ENCODE measurements at places on chromosomes 3 and 15. TPM values are rescaled to one million over a fixed set of nuclear protein-coding genes. Genes with fewer than 3 reads are reported as not detected.

DNA sequence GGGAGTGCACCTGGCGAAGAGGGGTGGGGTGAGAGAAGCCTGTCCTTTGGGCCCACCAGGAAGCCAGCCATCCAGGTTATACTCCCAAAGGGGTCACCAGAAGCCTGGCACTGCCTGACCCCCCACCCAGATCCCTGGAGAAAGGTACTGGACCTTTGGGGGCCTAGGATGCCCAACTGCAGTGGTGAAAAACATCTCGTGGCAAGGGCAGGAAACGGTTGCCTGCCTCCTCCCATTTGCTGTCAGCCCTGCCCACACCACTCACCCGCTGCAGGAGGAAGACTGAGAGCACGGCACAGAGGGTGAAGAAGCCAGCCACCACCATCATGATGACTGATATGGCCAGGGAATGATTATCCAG, 2.2 kb upstream of the ULK3 start:
- peak overlapping the region; percentile 92 for H3K4me3 ChIP-seq
- DNase-seq, result peak; percentile 78
- no peaks in the 10 kb centered on the region for H3K27me3 ChIP-seq
- peak overlapping the region; percentile 93 for H3K27ac ChIP-seq
- peaks cover 32% of the 10 kb centered on the region for H3K36me3 ChIP-seq

- H3K36me3 ChIP-seq, result no peaks in the 10 kb centered on the region
- H3K27ac ChIP-seq, result no peak overlapping the region
Measured at GRCh38 chr3:112611752-112612515, 29.0 kb downstream of the CCDC80 start.

- no peak overlapping the region for H3K27ac ChIP-seq
- H3K4me3 ChIP-seq, result no peak overlapping the region
- DNase-seq, result no peak
- no peaks in the 10 kb centered on the region for H3K27me3 ChIP-seq
Measured at GRCh38 chr3:175015056-175015635, 156.0 kb downstream of the NAALADL2 start.

- peak overlapping the region; percentile 8 for H3K4me3 ChIP-seq
- H3K27ac ChIP-seq, result no peak overlapping the region
- DNase-seq, result no peak
- peaks cover 2% of the 10 kb centered on the region for H3K36me3 ChIP-seq
- peaks cover 33% of the 10 kb centered on the region for H3K4me1 ChIP-seq
Measured at GRCh38 chr15:89999676-90000185, 1.4 kb upstream of the ZNF710 start.

DNA sequence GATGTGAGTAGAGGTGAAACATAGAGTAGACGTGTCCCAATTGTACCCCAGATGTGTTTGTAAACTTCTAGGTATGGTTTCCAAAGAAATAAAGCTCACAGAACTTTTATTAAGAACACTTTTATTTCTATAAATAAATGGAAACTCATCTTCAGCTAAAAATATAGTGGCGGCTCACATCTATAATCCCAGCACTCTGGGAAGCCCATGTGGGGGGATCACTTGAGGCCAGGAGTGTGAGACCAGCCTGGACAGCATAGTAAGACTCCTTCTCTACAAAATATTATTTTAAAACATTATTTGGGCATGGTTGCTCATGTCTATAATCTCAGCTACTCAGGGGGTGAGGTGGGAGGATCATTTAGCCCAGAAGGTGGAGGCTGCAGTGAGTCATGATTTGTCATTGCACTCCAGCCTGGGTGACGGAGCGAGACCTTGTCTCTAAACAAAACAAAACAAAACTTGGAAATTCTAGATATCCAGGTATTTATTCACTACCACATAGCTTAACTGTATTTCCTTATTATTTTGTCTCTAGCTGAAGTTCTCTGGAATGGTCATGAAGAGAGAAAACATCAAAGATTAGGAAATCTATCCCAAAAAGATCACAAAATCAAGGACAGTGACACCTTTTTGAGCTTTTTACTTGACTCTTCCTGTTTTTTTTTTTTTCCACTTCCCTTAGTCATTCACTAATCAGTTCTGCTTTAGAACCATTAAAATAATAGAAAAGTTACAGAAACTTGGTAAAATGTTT, 258.1 kb downstream of the TIGIT start:
- H3K36me3 ChIP-seq, result peaks cover 3% of the 10 kb centered on the region
- DNase-seq, result no peak
- no peaks in the 10 kb centered on the region for H3K4me1 ChIP-seq
- H3K4me3 ChIP-seq, result no peak overlapping the region

DNA sequence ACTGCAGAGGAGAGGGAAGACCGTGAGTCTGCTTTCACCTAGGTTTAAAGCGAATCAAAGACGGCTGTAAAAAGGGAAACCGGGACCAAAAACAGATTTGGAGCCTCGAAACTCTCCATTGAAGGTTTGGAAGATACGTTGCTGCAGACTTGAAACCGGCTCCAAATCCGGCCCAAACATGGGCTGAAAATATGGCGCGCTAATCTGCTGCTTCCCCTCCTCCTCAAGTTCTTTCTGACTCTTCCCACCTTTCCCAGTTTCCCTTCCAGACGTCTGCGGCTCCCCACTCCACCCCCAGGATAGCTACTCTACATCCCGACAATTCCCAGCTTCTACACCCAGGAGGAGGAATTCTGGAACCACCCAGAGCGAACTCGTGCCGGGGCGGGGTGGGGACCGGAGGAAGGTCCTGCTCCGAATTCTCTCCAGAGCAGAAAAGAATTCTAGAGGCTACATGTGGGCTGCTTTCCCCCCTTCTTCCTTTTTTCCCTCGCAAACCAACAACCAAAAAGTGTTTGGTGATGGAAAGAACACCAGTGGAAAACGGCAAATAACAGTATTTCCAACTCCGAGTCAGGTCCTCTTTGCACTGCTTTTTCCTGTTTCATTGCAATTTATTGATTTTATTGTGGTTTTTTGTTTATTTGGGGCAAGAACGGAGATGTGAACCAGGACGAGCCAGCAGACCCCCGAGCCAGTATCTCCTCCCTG, 8.5 kb downstream of the EOMES start:
- H3K36me3 ChIP-seq, result no peaks in the 10 kb centered on the region
- DNase-seq, result no peak
- peak overlapping the region; percentile 84 for H3K4me3 ChIP-seq
- H3K4me1 ChIP-seq, result peaks cover 19% of the 10 kb centered on the region

DNA sequence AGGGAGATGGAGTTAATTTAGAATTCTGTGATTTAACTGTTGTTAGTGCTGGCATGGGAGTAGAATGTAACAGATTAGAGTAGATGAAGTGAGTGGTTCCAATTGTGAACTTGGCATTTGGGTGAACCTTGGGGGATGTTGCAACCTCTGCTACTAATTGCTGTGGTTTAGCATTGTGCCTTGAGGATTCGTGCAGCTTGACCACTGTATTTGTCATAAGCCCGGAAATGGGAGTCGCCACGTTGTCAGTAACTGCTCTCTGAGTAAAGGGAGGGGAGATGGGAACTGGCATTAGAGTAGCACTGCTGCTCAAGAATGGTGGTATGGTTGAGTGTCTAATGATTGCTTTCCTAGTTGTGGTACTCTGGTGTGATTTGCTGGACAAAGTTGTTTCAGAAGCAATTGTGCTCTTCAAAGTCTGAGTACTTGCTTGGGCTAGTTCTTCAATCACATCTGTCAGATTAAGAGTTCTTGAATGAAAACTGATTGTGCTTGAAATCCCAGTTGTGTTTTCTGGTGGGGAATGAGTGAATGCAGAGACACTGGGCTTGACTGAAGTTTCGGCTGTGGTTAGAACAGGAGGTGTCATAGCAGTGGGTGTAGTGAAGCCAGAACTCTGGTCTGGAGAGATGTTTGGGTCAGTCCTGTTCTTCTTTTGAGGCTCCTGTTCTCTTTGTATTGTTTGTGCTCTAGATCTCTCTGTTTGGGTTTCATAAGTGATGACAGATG, 15.4 kb downstream of the IGSF10 start:
- H3K27me3 ChIP-seq, result peaks cover 15% of the 10 kb centered on the region
- H3K27ac ChIP-seq, result no peak overlapping the region
- H3K36me3 ChIP-seq, result no peaks in the 10 kb centered on the region
- no peak for DNase-seq
- H3K4me1 ChIP-seq, result no peaks in the 10 kb centered on the region

- DNase-seq, result no peak
- H3K4me3 ChIP-seq, result no peak overlapping the region
- H3K4me1 ChIP-seq, result no peaks in the 10 kb centered on the region
- peaks cover 25% of the 10 kb centered on the region for H3K36me3 ChIP-seq
- H3K27me3 ChIP-seq, result no peaks in the 10 kb centered on the region
Measured at GRCh38 chr15:65100442-65100841, 14.6 kb downstream of the UBAP1L start.

- peak overlapping the region; percentile 73 for H3K27ac ChIP-seq
- peaks cover 92% of the 10 kb centered on the region for H3K4me1 ChIP-seq
- DNase-seq, result peak; percentile 68
- peaks cover 19% of the 10 kb centered on the region for H3K36me3 ChIP-seq
- H3K4me3 ChIP-seq, result peak overlapping the region; percentile 43
Measured at GRCh38 chr15:78035321-78035751, 42.2 kb downstream of the TBC1D2B start.

DNA sequence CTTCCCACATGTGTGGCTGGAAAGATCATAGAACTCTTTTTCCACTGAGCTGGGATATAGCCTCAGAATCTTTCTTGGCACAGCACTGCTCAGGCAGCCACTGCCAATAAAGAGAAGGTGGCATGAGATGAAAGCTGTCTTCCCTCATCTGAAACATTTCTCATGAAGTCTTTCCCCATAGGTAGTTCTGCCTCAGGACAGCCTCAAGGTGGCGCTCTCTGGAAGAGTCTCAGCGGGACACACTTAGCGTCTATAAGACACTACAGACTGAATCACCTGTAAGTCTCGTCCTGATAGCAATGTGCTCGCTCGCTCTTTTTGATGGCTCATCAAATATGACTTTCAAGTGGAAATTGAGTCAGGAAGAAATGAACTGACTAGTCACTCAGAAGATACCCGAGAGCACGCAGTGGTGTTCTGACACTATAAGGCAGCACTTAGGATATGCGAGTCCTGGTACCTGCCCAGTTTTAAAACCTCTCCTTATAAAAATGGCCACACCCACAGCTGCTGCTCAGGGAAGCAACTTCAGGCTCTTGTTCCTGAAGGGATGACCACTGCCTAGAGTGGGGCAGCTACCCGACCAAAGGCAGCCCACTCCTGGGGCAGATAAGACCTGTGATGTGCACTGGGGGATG, 269.5 kb downstream of the SUCLG2 start:
- DNase-seq, result peak; percentile 61
- H3K27ac ChIP-seq, result no peak overlapping the region
- peaks cover 20% of the 10 kb centered on the region for H3K4me1 ChIP-seq
- H3K4me3 ChIP-seq, result no peak overlapping the region

DNA sequence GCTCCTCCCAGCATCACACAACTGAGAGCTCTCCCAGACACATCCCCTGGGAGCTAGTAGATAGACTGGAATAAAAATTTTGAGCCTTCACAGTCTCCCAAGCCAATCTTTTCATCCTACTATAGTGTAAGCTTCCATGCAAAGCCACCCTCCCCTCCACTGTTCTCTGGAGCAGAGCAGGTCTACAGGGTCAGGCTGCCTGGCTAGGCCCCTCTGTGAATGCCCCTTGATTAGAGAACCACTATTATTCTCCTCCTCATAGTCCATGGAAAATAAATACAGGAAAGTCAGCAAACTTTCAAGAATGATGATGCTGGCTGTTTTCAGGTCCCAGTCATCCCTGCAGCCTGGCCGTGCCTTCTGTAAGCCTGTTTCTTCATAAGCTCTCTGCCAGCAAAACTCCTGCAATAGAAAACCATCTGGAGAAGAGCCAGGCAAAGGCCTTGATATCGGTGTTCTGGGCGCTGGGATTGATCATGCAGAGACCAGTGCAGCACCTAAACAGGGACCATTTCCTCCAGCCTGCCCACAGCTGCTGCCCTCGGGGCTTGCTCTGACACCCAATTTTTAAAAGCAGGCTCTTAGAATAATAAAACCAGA, 51.7 kb downstream of the CRYGS start:
- H3K27ac ChIP-seq, result no peak overlapping the region
- peaks cover 6% of the 10 kb centered on the region for H3K4me1 ChIP-seq
- no peaks in the 10 kb centered on the region for H3K27me3 ChIP-seq
- H3K36me3 ChIP-seq, result no peaks in the 10 kb centered on the region
- no peak for DNase-seq

- peak; percentile 89 for DNase-seq
- no peaks in the 10 kb centered on the region for H3K27me3 ChIP-seq
- H3K27ac ChIP-seq, result peak overlapping the region; percentile 99
Measured at GRCh38 chr15:64894395-64895056, 17.2 kb upstream of the ANKDD1A start.

DNA sequence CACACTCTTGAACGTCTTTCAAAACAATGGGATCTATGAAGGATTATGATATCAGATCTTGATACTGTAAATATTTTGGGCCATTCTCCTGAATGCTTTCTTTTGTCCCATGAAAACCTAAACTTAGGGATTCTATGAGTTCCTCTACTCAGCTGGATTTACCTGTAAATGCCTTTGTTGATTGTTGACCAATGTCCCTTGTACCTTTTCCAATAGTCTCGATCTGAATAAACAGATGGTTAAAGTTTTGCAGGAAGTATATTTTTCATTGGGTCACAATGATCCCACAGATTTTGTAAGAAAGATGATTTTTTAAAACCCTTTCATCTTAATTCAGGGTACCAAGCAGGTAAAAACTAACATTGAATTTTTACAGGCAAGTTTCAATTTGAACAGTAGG, 634.1 kb downstream of the FHIT start:
- DNase-seq, result no peak
- H3K4me1 ChIP-seq, result no peaks in the 10 kb centered on the region
- H3K27me3 ChIP-seq, result no peaks in the 10 kb centered on the region
- no peak overlapping the region for H3K27ac ChIP-seq

GRCh38 chr15:90086868-90087268, 15.4 kb downstream of the IDH2 start:
- H3K4me3 ChIP-seq, result no peak overlapping the region
- peaks cover 4% of the 10 kb centered on the region for H3K4me1 ChIP-seq
- H3K27me3 ChIP-seq, result no peaks in the 10 kb centered on the region
- peak overlapping the region; percentile 49 for H3K27ac ChIP-seq
- H3K36me3 ChIP-seq, result peaks cover 33% of the 10 kb centered on the region

DNA sequence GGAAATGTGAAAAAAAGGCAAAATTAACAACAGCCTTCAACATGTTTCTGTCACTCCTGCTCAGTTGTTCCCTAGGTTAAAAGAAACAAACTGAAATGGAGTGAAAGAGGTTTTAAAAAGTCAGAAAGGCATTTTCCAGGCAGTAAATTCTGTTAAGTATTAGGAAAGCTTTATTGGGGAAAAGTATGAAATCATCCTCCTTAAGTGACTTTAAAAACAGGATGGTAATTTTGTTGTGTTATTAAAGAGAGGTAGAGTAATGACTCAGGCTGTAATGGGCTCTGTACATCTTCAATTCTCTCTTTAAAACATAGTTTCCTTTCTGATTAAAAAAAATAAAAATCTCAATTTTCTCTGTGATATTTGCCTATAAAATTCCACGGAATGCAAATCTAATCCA, 81.1 kb downstream of the OTOL1 start:
- no peak for DNase-seq
- H3K27me3 ChIP-seq, result no peaks in the 10 kb centered on the region
- H3K36me3 ChIP-seq, result no peaks in the 10 kb centered on the region
- H3K4me1 ChIP-seq, result no peaks in the 10 kb centered on the region
- H3K27ac ChIP-seq, result no peak overlapping the region
- no peak overlapping the region for H3K4me3 ChIP-seq

GRCh38 chr3:188829576-188829975, 342.2 kb upstream of the TPRG1 start:
- H3K4me3 ChIP-seq, result no peak overlapping the region
- H3K36me3 ChIP-seq, result no peaks in the 10 kb centered on the region
- no peak for DNase-seq
- peaks cover 37% of the 10 kb centered on the region for H3K4me1 ChIP-seq

RSL24D1 gene
- 163 TPM for total RNA-seq

KNG1 gene
- total RNA-seq, result not detected

CYP1A1 gene
- total RNA-seq, result 0.64 TPM

NEK10 gene
- 0.36 TPM for total RNA-seq

GABRA5 gene
- not detected for total RNA-seq

MORC1 gene
- not detected for total RNA-seq

SLC9C1 gene
- not detected for total RNA-seq

NANOGP8 gene
- not detected for total RNA-seq

Data from activated CD4-positive, alpha-beta memory T cell treated with anti-CD3 and anti-CD28 coated beads for 36 hours (primary cell).